ENCODE measurements at places on chromosomes 7 and 10.
A peak's percentile ranks its signal among the peaks of the same experiment; 100 is the strongest.

- DNase-seq, result no peak
Observed at GRCh38 chr10:585502-585901, 104.0 kb downstream of the DIP2C start.

DNA sequence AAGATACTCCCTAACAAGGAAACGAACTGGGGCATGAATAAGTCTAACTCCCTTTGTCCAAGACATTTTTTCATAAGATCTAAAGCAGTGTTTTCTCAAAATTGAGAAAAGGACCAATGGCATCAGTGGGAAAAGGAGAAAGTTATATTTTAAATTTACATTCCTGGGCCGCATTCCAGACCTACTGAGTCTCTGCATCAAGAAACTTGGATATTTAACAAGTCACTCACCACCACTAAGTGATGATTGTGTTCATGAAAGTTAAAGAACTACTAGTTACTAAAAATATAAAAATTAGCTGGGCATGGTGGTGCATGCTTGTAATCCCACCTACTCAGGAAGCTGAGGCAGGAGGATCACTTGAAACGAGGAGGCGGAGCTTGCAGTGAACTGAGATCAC lies 149.6 kb upstream of the MEOX2 start:
- no peak for DNase-seq

DNA sequence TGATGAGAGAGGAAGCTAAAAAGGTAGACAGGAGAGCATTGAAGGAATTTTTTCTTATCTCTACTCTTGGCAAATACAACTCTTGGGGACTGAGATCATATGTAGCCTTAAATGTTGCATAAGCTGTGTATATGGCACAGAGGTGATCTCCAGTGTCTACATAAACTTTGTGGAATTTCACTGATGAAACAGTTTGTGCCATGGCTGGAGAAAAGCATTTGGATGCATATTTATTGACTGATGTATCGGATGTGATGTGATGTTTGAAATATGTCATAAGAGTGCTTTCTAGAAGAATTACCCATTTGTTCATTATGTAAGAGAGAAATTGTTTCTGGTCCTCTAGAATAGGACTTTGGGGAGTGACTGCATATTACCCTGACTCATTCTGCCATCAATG lies 244.9 kb upstream of the LRRTM3 start:
- DNase-seq, result no peak

DNA sequence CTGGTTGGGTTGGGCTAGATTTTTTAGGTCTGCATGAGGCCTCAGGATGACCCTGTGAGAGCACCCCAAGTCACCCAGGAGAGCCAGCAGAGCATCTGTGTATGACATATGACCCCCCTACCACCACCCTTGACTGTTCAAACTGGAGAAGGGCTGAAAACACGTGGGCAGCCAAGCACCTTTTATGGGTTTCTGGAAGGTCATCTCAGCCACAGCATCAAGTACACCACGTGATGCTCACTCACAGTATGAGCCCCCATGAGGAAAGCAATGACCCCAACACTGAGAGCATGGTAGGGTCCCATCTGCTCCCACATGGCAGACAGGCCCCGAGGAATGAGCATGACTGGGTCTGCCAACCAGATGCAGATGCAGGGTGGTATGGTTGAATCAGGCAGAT lies 149.4 kb upstream of the GDF10 start:
- no peak for DNase-seq

DNA sequence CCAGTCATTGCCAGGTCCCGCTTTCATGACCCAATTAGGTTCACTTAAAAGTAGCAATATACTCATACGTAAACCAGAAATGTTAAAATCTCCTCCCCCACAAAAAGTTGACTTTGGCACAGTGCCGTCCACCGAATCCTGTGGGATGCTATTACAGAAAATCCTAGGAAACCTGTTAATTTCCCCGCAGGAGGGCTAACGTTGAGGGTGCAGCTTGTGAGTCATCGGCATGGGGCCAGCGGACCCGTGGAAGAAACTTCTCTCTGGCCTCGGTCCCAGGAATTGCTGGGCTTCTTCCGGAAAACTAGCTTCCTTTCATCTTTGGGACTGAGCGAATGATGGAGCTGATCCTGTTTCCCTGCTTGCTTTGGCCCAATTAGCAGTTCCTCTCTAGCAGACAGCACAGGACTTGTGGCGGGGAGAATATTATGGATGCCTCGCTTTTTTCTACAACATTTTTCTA lies 13.5 kb downstream of the CRYGN start:
- DNase-seq, result no peak

- DNase-seq, result no peak
Observed at GRCh38 chr10:131733596-131733995, 167.2 kb upstream of the PPP2R2D start.

DNA sequence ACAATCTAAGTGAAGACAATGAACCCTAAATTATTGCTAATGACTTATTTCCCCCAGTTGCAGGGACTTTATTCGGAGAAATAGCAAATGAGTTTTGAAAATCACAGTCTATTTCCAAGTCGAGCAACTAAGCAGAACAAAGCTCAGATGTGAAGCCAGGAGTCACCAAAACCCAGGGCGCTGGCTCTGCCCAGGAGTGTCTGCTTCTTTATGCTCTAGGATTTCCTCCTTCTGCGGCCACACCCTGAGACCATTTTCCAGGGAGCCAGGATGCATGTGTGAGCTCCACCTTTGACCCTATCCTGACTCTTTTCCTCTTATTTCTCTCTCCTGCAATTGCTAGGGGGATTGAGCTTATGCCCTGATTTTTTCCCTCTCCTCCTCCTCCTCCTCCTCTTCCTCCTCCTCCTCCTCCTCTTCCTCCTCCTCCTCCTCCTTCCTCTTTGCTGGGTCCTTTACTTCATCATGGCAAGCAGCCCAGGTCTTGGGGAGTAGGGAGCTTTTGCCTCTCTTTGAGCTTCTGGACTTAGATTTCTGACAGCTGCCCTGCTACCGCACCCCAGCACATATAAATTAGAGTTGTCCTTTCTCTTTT lies 234.4 kb downstream of the ARL4A start:
- DNase-seq, result no peak

GRCh38 chr10:125082881-125083575 lies 77.3 kb downstream of the CTBP2 start:
- no peak for DNase-seq

DNA sequence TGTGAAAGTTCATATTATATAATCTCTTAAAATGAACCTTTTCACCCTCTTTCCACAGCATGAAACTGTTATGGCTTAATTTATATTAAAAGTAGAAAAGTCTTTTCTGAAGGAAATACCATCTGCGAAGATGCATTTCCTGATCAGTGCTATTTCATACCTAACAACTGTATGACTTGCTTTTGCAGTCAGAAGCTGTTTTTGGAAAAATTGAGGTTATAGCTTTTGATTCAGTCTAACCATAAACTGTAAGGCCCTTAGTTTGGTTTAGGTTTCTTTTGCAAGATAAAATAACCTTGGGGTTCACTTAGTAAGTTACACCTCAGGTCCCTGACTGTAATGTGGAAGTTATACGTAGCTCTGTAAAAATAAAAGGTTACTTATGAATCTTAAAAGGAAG lies 22.7 kb upstream of the PARP12 start:
- no peak for DNase-seq

DNA sequence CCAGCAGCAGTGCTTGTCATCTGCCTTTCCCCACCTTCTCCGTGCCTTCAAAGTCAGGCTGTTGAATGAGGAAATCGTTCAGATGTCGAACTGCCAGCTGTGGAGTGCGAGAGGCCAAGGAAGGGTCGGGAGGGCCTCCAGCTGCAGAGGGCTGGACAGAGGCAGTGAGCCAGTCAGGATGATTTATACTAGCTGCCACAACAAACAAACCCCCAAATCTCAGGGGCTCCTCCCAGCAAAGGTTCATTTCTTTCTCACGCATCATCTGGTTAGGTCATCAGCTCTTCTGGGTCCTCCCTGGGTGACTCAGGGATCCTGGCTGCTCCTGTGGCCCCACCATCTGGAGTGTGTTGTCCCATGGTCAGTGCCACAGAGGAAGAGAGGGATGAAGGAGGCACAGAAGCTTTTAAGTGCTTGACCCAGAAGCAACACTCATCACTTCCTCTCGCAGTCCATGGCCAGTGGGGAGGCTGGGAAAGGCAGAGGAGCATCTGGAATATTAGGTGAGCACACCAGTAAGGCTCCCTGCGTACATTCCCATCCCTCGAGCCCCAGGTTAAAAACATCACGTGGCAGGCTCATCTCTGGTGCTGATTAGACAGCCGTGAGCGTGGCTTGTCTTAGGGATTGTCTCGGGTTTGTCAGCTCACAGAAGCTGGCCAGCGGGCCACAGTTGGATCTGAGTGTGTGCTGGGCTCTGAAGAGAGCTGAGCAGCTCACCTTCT lies 140.7 kb downstream of the RGS10 start:
- DNase-seq, result no peak

DNA sequence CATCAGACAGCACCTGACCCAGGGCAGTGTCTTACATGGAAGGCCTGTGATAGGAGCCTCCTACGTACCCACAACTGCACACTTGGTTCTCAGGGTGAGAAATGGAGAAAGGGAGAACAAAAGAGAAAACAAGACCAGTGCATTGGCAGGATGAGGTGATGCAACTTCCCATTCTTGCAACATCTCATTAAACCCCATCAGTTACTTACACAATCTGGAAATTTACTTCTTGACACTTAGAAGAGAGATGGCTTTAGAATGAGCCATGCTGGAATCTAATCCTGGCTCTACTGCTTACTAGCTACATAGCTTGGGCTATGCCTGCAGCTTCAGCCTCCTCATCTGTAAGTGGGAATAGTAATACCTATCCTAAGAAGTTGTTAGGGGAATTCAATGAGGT lies 391.7 kb downstream of the KCNMA1 start:
- DNase-seq, result no peak

DNA sequence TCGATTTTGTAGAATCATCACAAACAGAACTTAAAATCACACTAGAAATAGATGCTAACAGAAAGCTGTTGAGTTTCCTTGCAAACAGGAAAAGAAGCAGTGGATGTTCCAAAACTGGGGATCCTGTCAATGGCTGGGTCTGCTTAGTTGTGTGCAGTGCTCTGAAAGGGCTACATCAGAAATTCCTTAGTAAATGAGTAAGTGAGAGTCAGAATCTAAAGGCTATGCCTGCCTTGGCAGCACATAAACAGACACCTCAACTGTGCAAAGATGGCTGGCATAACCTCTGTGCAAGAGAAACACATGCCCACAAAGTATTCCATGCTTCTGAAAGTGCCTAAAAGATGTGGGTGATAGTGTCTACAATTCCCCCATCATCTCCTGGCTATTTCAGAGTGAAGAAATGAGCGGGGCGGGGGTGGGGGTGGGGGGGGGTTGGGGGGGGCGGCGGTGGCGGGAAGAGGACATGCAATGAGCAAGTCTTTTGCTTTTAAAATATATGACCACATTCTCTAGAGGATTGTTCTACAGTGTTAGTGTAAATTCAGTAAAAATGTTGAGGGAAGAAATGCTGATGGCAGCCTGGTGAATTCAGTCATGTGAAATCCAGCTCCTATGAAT lies 138.1 kb upstream of the LAMB4 start:
- no peak for DNase-seq

- no peak for DNase-seq
Observed at GRCh38 chr10:46998595-46998994, 87.4 kb downstream of the PTPN20 start.

GRCh38 chr7:132437730-132438129 lies 138.5 kb downstream of the PLXNA4 start:
- DNase-seq, result no peak

GRCh38 chr10:44647877-44648542 lies 263.1 kb upstream of the CXCL12 start:
- DNase-seq, result no peak

DNA sequence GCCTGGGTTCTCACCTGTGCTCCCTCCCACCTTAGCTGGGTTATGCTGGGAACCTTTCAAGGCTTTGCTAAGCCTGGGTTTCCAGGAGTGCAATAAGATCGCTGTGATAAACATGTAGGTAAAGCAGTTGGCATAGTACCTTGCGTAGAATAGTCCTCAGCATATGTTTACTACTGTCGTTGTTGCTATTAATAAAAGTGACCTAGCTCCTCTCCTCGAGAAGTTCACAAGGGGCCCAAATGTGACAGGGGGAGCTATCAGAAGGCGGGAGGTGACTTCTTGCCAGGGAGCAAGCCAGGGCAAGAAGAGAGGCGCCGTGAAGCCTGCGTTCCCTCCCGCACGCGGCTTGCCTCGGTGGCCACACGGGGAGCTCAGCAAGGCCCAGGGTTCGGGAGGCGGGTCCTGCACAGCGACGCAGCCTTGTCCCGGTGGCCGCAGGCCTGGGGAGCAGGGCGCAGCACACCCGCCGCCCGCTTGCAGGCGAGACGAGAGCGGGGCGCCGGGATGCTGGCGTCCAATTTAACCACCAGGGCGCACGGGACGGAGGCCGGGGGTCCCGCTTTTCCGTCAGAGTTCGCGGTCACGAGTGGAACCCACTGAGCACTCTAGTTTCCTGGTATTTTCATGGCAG lies 106.2 kb downstream of the SNX10 start:
- DNase-seq, result peak; percentile 24

GRCh38 chr10:45180946-45181875 lies 134.2 kb downstream of the OR13A1 start:
- no peak for DNase-seq

DNA sequence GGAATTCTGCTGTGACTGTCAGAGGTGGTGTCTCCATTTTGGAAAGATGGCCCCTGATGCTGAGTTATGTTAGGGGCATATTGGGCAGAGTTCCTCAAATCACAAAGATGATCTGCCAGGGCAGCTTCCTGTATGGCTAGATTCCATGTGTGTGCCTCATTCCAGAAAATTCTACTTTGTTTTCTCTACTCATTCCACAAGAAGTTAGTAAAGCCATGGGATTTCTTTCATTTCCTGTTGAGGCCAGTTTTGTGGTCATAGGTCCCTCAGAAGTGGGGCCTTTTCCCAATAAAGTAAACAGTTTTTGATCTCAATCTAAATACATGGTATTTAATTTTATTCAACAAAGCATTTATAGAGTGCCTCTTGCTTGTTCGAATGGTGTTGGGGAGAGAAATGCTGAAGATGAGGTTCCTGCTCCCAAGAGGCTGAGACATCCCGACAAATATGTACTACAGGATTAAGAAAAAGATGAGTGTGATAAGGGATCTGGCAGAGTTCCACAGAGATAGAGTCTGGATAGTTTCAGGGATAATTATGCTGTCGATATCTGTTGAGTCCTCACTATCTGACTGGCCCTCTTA lies 33.0 kb downstream of the MINDY4 start:
- no peak for DNase-seq

- DNase-seq, result no peak
Observed at GRCh38 chr7:37131855-37132254, 316.8 kb downstream of the ELMO1 start.
